HTR-8/SVneo (cell line): ENCODE measurements at places on chromosomes 2 and 18.

DNA sequence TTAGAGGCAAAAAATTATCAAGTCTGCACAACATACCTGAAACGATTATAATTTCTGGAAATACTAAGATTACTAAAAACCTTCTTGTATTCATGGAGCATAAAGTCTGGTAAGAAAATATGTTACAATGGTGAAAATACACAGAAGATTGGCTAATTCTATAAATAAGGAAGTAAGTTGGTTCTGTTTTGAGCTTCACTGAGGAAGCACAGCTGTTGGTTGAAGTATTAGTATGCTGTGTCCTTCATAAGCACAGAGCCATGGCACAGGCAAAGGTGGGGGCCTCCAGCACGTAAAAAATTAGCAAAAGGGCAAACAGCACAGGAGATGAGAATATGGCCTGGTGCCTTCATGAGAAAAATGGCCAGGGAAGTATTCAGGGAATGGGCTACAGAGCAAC lies 40.4 kb upstream of the ANKRD62 start:
- DNase-seq: no peak

DNA sequence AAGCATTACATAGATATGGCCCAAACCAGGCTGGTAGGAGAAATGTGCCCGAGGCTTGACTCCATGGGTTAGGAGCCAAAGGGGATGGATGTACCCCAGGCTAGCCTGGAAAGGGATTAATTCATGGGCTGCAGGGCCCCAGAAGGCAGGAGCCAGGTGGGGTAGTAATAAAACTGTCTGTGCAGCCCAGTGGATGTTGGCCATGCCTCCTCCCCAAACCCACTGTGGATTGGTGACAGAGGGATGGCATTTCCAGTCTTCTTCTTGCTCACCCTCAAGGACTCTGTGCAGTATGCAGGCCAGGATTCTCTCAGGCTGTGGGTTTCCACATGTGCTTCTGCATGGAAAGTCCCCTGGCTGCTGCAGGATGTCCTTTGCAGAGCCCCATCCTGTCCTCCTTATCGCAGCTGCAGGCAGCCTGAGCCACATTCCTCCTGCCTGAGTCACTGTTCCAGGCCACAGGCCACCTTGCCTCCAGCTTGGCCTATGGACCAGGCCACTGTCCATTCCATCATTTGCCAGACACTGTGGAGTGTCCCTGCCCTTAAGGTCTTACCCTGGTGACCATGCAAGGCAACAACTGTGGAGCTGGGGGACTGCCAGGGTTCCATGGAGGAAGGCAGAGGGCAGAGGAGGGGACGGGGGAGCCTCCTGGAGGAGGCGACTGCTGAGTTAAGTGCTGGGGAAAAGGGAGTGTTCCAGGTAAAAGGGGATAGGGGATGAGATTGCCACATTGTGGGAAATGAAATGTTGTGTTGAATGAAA lies 38.9 kb downstream of the INO80C start:
- DNase-seq: peak; percentile 68

- DNase-seq: no peak
Measured at GRCh38 chr2:210839450-210839849, 283.1 kb downstream of the CPS1 start.

DNA sequence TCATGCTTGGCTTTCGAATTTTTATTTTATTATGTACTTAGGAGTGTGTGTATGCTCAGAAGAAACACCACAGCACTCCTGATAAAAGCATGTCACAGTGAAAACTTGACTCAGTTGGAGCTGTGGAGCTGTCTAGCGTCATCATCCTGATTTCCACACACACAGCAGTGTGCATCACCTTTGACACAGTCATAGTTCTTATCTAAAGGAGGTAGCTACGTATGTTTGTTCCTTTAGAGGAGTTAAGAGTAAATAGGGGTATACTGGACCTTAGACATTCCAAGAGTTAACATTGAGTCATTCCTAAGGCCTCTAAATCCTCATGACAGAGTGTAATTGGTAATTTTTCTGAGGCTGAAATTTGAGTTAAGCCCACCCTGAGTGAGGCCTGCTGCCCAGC lies 96.9 kb downstream of the PHLPP1 start:
- no peak for DNase-seq

DNA sequence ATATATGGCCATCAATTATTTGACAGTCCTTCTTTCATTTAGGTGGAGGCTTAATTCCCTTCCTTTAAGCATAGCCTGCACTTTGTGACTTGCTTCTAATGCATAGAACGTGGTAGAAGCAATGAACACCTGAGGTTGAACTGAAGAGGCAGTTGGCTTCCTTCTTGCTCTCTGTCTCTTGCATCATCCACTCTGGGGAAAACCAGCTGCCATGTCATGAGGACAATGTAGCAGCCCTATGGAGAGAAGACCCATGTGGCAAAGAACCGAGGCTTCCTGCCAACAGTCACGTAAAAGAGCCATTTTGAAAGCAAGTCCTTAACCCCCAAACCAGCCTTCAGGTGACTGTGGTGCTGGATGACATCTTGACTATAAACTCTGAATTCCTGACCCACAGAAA lies 46.8 kb downstream of the ATOH8 start:
- no peak for DNase-seq

DNA sequence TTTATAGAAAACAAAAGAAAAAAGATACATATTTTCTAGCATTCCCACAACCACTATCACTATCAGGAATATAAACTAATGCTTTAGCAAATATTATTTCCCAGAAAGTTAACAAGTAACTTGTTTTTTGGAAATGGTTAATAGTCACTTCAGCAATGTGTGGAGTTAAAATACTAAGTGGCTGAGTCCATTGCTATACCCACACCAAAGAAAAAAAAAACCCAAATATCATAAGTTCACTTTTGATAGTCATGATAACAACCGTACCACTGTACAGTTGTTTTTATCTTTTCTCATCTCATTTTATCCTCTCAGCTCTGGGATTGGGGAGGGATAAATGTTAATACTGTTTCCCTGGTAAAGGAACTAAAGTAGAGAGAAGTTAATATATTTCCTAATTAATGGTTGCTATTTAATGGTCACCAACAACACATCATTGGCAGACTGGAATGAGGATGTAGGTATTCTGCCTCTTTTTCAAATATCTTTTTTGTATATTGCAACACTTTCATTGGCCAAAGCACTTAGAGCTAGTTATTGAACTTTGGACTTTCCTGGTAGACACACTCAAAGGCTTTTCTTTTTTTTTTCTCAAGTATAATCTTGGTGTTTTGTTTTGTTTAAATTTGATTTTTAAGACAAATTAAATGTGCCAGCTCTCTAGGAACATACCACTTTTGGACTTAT lies 18.4 kb upstream of the KANSL1L start:
- no peak for DNase-seq

- no peak for DNase-seq
Measured at GRCh38 chr18:3902676-3903075, 452.7 kb downstream of the TGIF1 start.

DNA sequence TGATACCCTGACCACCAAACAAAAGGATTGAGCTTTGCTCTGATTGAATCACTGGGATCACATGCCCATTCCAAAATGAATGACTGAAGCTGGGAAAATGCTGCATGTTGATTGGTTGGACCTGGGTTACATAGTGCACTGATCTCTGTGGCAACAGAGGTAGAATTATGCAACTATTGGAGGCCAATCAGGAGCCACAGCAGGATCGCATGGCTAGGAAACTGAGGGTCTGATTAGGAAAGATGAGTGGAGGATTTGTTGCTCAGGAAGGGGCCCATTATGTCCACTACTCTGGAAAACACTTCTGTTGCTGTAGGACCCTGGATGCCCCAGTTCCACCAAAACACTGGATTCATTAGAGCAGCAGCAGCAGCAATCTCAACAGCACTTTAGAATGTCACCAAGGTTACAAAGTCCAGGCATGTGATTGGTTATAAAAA lies 25.9 kb upstream of the SGPP2 start:
- DNase-seq: no peak

- DNase-seq: no peak
Measured at GRCh38 chr2:68845043-68845442, 26.2 kb downstream of the BMP10 start.

- no peak for DNase-seq
Measured at GRCh38 chr2:144475569-144476275, 44.2 kb downstream of the ZEB2 start.

GRCh38 chr2:105073591-105073990 lies 35.7 kb downstream of the MRPS9 start:
- DNase-seq: no peak

DNA sequence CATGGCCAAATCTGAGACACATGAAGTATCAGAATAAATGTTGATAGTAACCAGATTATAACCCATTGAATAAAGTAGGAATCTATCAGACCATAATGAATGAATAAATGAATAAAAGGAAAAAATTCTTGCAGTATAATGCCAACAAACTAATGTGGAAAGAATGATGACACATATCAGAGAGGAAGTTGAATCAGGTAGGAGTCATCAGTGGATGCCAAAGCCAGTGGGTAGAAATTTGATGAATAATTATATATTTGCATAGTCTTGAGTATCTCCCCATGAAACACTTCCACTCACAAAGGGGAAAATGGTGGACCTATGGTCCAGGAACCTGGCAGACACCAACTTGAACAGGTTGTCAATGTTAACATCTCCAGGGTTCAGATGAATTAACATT lies 68.6 kb downstream of the GALNT3 start:
- DNase-seq: peak; percentile 3

DNA sequence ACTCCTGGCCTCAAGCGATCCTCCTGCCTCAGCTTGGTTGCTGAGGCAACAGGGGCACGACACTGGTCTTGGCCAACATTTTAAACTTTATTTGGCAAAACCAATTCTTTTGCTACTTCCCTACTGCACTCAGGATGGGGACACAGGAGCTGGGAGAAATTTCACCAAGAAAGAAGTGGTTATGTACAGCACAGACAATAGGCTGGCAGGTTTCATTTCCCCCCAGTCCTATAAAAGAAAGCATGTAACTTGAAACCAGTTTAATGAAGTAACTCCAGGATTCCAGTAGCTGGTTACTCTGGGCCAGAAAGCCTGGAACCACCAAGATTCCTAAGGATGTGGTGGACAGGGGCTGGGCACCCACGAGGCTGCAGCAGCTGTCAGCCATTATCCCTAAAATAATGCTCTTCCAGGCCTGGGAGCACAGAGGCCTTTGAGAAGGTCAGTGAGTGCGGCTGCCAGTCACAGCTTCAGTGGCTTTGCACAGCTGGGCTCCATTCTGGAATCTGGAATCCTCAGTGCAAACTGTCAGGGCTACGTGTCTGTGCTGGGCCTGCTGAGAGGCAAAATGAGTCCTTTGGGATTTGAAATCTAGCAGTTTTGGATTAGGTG lies 142.3 kb upstream of the ITGA6 start:
- DNase-seq: peak; percentile 59

GRCh38 chr2:178834086-178834485 lies 26.9 kb upstream of the TTN start:
- no peak for DNase-seq

DNA sequence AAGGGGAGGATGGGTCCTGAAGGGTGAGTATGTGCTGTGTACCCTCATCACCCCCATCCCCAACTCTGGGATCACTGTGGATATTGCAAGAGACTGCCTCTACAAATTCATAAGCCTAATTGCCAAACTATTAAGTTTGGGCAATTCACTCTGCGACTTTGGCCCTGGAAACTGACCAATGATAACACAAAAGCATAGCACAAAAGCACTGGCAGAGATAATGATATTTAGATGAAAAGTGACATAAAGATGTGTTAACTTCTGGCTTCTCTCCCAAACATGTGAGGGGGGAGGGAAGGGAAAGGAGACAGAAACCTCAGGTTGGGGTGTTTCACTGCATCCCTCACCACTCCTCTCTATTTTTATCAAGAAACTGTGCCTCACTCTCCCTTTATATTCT lies 150.3 kb downstream of the SATB2 start:
- no peak for DNase-seq

DNA sequence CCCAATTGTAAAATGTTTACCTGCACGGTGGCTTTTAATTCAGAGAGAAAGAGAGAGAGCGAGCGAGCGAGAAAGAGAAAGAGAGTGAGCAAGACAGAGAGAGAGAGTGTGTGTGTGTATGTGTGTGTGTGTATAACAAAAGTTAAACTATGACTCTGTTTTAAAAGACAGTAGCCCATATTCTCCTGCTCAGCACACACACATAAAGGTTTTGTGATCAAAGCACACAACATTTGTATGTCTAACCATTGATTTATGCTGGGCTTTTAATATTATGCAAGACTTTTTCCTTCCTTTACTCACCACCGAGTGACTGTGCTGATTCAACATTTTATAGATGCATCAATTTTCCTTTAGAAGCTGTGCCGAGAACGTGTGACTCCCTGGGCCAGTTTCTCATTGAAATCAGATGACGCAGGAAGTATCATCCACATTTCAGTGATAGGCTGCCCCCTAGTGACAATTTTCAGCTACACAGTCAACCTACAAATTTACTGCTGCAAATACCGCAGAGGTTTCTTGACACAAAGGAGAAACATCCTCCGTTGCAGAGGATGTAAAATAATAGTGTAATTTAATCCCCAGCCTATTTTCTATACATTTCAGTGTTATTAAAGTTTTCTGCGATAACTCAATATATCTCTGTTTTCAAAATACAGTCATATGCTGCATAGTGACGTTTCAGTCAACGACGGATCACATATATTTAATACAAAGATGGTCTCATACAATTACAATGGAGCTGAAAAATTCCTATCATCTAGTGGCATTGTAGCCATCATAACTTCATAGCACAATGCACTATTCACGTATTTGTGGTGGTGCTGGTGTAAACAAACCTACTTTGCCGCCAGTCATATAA lies 165.9 kb upstream of the TANK start:
- peak; percentile 64 for DNase-seq

- DNase-seq: no peak
Measured at GRCh38 chr2:161172901-161173540, 12.8 kb downstream of the TANK start.

DNA sequence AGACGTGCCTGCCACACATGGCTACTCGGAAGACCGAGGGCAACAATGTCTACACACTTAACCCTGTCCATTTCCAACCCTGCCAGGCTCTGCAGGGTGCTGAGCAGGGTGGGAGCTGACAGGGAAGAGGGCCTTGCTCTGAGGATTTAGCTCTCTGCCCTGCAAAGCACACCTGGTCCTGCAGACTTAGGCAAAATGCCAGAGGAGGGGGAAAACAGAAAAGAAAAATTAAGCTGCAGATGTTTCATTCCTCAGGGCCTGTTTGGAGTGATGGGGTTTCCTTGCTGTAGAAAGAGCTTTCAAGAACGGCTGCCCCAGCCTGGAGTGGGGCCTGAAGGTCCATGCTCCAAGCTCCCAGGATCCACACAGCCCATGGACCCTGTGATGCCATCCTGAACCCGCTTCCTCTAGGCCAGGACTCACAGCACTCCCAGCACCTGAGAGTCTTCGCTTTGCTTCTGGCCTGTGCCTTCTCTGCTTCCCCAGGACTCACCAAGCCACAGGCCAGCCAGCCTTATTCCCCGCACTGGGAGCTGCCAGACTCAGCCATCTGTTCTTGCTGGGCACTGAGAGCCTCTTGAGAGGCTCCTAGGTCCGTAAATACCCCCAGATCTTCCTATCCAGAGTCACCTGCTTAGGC lies 9.1 kb upstream of the TEX51 start:
- DNase-seq: no peak

GRCh38 chr2:111194835-111195621 lies 74.3 kb downstream of the BCL2L11 start:
- DNase-seq: no peak

GRCh38 chr2:45024600-45025291 lies 15.5 kb upstream of the SIX2 start:
- DNase-seq: peak; percentile 90
